ENCODE measurements at places on chromosomes 6 and 20.

- DNase-seq: no peak
Observed at GRCh38 chr6:41191569-41191968, 9.4 kb downstream of the TREML2 start.

- DNase-seq: no peak
Observed at GRCh38 chr6:12119085-12119588, 107.0 kb downstream of the HIVEP1 start.

DNA sequence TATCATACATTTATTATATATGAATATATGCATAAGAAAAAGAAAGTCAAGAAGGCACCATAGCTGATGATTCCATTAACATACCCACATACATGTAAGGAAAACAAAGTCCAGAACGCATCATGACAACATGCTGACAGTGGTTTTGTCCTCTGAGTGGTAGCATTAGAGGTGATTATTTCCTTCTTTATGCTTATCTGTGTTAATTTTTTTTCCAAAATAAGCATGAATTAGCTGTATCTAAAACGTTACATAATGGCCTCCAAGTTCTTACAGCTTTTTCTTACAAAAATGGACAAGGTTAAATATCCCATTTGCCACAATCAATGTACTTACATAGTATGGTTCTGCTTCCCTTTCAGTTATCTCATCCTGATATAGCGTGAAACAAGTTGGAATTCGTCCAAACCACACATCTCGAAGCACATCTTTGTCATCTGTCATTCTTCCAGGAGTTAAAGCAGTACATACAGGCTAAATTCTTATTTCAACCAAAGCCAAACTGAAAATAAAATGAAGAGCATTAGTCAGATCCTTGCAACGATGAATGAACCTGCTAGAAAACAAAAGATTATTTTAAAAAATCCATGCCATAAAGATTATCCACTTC, 9.7 kb downstream of the ATG5 start:
- no peak for DNase-seq

GRCh38 chr6:82030301-82030700, 217.2 kb downstream of the IBTK start:
- no peak for DNase-seq

DNA sequence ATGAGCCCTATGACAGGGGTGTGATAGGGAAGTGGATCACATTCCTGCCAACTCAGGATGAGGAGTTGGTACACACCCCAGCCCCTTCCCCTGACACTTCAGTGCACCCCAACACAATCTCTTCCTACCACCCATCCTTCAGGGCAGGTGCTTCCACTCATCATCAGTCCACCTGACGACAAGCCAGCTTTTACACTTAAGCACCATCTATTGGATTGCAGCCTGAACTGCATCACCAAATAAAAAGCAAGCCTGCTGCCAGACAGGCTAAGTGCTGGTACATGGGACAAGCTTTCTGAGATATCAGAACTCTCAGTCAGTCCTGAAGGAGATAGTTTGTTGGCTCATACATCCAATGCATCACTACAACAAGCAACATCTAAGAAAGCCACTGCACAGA, 69.0 kb upstream of the TMEM200A start:
- no peak for DNase-seq

DNA sequence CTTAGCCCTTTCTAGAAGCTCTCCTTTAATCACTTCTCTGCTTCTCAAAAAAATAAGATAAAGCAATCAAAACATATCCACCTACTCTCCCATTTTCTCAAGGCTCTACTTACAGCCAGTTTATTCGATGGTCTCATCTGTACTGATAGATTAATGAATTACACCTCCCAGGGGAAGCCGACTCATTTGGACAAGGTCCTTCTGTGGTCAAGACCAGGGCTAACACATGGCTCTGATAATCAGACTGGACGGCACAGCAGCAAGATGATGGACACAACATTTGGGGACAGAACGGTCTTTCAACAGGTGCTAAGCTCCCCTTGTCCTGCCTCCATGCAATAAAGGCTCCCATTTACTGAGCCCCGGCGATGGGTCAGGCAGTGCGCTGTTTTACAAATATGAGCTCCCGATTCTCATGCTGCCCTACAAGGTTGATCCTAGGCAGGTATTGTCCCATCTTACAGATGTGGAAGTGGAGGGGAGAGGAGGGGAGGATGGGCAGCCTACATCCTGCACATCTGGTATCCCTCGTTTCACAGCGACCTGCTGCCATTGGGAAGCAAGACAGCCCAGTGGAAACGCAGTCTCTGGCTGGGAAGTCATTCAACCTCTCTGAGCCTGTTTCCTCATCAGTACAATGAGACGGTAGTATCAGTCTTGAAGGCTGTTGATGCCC, 15.7 kb downstream of the CPNE5 start:
- DNase-seq: no peak

- no peak for DNase-seq
Observed at GRCh38 chr6:89368999-89369398, 16.5 kb upstream of the UBE2J1 start.

DNA sequence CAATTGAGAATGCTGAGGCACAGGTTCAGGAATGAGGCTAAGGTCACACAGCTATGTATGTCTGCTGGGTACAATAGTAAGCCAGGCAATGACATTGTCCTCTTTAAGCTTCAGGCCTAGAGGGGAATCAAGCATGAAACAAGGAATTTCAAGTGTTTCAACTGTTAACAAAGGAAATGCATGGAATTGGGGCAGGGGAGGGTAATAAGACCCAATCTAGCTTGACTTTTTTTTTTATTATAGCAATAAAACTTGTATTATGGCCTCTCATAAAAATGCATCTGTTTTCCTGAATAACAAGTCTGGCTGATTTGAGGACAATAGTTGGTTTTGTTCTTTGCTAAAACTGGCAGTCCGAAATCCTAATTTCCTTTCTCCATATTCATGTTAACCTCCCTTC, 336.7 kb downstream of the CBLN4 start:
- no peak for DNase-seq

GRCh38 chr6:41428336-41428995, 93.1 kb downstream of the NCR2 start:
- DNase-seq: no peak

DNA sequence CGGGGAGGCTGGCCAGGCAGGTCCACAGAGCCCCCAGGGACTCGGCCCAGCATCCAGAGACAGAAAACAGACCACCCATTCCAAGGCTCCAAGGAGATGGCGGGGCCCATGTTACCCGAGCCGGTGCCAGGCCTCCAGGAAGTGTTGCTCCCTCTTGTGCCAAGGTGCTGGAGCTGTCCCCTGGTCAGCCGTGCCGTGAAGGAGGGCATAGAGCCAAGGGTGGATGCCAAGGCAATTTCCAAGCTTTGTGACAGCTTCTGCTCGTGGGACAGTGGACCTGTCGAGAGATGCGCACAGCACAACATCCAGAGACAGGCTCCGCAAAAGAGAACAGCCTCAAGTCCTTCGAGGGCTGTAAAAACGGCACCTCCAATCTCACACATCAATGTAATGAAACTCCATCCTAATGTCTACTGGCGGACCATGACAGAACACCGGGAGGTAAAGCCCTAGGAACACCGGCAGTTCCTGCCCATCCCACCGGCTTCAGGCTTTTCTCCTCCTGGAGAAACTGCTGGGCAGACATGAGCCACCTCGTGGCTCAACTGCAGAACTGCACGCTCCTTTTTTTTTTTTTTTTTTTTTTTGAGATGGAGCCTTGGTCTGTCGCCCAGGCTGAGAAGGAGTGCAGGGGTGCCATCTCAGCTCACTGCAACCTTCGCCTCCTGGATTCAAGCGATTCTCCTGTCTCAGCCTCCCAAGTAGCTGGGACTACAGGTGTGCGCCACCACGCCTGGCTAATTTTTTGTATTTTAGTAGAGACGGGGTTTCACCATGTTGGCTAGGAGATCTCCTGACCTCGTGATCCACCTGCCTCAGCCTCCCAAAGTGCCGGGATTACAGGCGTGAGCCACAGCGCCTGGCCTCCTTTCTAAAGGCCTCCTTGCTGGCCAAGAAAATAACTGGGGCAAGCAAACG, 30.9 kb upstream of the AVP start:
- DNase-seq: no peak

- DNase-seq: no peak
Observed at GRCh38 chr20:16284385-16285100, 288.7 kb downstream of the KIF16B start.

- no peak for DNase-seq
Observed at GRCh38 chr20:12835999-12836398, 172.8 kb upstream of the SPTLC3 start.

DNA sequence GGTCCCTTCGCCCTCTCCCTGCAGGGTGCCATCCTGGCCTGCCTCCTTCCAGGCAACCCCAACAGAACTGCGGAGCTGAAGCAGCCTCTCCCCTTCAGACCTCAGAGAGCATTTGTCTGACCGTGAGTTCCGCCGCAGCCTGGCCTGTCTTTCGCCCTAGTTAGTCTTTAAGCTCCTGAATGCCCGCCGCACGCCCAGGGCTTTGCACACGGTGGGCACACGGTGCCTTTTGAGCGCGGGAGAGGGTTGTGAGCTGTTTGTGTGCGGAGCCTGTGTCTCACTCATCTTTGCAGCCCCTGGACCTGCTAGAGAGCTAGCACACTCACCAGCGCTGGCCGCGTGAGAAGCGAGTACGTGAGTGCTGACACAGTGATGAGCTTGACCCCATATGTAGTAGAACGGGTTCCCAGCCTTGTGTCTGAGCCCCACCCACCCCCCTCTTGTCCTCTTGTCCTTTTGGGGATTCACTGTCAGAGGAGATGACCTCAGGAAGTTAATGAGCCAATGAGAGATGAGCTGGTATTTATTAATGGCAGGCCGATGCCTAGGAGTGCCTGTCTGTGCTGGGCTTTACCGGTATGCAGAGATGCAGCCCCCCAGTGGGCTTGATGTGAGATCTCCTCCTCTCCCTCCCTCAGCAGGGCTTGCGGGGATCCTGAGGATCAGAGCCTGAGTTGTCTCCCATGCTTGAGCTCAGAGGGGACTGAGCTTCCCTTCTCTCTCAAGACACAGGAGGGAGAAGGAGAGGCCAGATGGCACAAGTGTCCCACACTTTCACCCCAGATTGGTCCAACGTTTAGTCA, 249.2 kb downstream of the FARS2 start:
- DNase-seq: no peak

- DNase-seq: no peak
Observed at GRCh38 chr6:15993716-15994228, 135.1 kb upstream of the MYLIP start.

DNA sequence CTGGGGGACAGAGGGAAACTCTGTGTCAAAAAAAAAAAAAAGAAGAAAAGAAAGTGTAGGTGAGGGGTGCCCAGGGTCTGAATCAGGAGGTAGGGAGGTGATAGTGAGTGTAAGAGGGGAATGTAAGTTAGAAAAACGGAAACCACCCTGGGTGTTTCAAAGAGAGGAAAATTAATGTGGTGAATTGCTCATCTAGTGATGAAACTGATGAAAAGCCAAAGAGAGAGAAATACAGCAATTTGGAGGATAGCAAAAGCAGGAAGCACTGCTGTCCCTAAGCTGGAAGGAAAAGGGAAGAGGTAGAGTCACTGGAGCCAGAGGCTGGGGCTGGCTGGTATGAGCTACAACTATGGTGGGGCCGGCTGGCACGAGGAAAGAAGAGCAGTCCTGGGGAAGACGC, 85.0 kb upstream of the CEP85L start:
- DNase-seq: no peak

- DNase-seq: no peak
Observed at GRCh38 chr6:138331984-138332383, 45.7 kb upstream of the SMIM28 start.

- no peak for DNase-seq
Observed at GRCh38 chr6:104789770-104790190, 69.9 kb downstream of the HACE1 start.

GRCh38 chr20:16922834-16923233, 174.7 kb downstream of the OTOR start:
- no peak for DNase-seq

DNA sequence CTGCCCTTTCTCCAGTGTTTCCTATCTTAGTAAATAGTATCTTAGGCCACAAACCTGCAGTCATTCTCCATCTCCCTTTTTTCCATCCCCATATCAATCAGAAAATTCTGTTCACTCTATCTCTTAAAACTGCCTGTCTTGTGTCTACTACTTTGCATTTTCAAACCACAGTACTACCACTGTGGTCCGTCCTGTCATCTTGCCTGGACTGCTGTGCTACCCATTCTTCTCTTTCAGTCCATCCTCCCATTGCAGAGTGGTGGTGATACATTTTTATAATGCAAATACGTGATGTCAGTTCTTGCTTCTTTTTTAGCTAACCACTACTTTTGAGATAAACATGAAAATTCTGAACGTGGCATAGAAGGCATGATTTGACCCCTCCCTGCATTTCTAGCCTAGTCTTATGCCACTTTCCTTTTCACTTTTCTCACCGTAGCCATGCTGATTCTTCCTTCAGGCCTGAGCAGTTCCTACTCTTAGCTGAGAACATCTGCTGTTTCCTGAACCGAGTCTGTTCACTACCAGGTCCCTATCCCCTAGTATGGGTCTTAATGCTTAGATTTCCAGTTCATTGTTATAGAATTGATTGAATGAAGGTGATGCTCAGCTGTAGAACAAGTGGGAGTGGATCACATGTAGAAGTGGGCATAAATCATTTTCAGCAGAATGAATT, 13.8 kb downstream of the TBPL1 start:
- DNase-seq: no peak
